Mucosa of gallbladder (tissue), 1 donor: ENCODE measurements at places on chromosomes 2 and 18. TPM values are rescaled to one million over a fixed set of nuclear protein-coding genes. Genes with fewer than 3 reads are reported as not detected.

- DNase-seq: no peak
Observed at GRCh38 chr2:37798315-37799005, 126.6 kb upstream of the RMDN2 start.

DNA sequence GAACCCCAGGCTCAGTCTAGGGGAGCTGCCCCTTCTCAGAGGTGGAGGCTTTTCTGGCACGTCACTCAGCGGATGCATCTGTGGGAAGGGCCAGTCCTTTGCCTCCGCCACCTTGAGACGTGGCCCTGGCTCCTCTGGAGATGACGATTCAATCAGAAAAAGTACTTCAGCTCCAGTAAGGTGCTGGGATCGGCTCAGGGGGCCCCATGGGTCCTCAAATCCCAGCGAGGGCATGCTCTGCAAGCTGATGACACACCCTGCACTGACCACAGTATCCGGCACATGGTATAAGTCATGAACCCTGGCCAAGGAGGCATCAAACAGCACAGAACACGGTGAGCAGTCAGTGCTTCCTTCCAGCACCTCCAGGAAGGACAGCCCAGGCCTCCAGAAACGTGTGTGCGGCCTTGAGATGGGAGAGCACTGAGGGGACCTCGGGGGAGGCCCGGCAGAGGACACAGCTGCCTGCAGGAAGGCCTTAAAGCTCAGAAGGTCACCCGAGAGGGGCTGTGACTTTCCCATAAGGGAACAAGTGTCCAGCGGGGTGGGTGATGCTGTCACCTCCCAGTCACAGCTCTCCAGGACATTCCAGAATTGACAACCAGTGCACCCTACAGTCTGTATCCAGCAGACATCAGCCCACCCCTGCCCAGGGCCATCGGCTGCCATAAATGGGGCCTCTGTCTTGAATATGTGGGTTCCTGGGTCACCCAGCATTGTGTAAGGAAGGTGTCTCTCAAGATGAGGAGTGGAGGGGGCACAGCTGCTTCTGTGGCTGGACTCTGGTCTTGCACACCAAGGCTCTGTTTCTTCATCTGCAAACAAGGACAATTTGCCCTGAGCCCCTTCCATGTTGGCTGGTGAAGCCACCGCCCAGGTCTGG is 205.8 kb downstream of the NDUFA10 start:
- DNase-seq: peak; percentile 8

GRCh38 chr2:200350850-200351285 is 44.4 kb downstream of the SPATS2L start:
- DNase-seq: no peak

DNA sequence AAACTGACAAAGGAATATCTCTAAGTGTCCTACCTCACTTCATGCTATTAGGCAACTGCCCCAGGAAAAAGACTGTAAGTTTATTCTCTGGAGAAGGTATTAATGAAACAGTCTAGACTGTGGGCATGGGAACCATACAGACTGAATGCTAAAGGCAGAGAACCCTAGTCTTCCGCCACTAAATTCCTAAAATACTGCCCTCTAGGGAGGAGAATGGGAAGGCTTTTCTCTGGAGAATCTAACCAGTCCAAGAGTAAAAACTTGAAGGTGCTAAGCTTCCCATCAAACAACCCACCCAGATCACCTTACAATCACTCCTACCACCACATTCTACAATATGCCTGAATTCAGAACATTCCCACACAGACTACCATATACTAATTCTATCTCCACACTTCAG is 3.4 kb downstream of the SRBD1 start:
- no peak for DNase-seq

GRCh38 chr18:69158944-69159343 is 241.7 kb upstream of the DOK6 start:
- no peak for DNase-seq

DNA sequence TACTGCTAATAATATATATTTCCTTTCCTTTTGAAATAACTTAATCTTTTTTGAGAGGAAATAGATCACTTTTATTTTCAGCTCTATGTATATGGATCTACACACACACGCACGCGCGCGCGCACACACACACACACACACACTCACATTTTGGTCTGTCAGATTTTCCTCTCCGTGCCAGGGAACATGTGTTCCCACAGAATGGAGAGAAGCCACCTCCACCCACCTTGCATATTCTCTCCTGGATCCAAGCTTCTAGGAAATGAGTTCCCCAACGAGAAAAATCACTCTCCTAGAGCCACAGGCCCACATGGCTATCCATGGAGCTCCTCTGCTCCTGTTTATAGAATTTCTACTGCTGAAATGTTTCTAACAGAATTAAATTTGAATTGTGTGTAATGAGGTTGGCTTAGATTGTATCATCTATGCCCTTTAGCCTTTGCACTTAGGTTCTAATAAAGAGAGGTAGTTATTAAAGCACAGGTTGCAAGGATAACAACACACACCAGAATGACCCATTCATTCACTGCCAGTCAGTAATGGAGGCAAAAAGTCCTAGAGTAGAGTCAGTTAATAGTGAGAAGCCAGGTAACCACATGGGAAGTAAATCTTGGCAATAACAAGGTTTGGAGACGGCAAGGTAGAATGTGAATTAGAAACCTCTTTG is 19.7 kb downstream of the IFIH1 start:
- no peak for DNase-seq

DNA sequence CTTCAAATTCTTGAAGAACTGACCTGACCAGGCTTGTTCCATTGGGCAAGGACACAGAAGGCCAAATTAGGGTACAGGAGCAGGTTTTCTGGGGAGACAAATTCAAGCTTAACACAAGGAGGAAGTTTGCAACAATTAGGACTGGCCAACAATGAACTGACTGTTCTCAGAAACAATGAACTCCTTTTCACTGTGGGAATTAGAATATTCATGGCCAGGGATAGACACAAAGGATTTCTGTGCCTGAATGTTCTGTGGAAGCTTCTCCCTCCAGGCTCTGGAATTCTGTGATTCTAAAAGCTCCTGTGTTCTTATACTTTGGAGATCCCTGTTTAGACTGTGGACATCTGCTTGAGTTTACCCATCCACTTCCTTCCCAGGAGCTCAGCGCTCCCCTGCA is 15.2 kb downstream of the SMYD1 start:
- no peak for DNase-seq

DNA sequence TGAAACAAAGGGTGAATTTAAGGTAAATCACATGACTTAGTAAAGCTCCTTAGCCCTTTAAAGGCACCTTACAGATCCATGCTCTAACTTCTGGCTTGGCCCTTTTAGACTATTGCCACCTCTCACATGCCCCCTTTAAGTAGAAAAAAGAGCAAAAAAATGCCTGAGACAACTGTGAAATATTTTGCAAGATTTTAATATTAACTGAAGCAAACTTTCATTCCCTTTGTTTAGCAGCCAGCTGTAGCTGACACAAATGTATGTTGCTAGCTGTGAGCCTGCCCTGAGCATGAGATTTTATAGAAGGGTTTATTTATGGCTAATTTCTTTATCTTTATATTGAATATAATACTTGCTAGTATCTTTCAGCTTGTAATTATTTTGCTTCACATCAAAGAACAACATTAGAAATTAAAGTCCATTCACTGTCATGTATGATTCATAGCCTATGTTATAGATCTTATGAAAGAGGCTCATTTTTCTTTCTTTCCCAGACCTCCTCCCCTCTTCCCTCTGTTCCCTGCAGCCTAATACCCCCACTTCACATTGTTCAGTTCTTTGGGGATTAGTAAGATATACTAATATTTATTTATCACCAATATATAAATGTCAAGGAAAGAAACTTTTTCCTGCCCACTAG is 637.2 kb upstream of the ZEB2 start:
- no peak for DNase-seq

GRCh38 chr18:75783566-75784281 is 356.2 kb upstream of the SMIM21 start:
- no peak for DNase-seq

DNA sequence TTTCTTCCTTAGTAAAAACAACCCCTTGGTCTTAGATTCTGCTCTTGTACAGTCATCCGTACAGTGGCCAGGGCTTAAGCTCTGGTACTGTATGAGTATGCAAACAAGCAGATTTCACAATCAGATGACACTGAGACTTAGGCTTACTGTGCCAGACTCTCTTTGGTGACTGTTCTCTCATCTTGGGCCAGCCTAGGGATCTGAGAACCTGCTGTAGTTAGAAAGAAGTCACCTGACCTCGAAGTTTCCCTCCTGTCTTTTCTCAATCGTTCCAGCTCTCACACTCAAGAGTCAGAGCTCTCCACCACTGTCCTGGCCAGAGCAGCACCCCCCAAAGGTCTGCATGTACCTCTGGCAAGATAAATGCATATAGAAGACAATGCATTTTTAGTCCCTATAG is 63.2 kb downstream of the ZEB2 start:
- DNase-seq: no peak

DNA sequence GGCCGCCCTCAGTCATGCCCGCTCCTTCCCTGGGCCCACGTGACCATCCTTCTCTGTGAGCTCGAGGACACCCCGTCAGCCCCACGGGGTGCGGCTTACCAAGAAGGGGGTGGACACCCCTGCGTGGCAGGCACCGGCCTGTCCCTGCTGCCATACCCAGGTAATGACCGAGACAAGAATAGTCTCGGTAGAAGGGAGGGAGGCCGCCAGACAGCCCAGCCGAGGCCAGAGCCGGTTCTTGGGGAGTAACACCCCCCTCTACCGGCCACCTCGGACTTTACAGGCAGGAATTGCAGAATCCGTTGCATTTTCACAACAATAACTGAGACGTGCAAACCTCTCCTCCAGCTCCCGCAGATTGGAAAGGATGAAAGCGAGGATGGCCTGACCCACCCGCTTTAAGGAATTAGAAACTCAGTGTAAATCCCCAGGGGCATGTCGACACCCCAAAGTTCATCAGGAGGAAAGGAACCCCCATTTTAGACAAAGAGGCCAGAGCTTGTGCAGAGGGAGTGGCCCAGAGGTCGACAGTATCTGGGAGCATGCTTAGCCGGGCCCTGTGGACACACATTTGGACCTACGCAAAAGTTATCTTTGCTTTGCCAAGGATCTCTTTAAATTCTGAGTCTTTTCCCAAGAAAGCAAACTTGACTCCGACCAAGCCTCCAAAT is 60.1 kb upstream of the GLI2 start:
- peak; percentile 79 for DNase-seq

DNA sequence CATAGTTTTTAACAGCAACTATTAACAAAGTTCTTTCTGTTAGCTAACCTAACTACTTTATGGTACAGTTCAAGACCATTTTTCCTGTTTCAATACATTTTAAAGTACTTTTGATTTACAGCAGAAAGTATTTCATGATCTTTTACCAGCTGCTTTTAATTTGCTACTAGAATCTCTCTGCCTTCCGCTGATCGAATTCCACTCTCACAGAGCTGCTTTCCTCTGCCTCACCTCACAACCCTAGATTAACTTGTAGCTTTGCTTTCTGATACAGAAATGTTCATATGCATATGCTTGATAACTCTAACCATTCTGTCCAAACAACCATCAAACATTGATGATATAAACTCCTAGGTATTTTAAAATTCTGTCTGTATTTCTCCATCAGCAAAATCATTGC is 463.2 kb upstream of the ZEB2 start:
- no peak for DNase-seq

DNA sequence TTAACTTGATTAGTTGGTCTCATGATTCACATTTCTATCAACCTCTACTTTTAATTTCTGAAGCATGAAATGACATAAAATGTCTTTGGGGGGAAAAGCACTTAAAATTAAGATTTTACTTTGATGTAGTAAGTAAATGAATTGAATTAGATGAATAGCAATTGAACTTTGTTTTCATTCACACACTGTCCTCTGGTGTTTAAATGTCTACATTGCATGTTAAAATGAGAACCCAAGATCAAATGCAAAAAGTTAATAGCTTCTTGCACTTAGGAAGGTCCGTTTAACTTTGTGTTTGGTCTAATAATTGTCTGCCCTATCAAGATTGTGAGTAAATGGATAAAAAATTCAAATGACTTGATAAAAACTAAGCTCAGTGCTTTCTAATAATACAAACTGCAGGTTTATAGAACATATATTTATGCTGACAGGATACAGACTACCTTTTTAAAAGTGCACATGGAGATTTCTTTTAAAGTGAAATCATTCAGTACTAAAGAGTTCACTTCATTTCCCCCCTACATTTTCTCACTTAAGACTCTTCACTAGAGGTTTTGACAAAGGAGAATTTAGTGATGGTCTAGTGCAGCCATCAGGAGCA is 156.2 kb upstream of the NABP1 start:
- DNase-seq: no peak

DNA sequence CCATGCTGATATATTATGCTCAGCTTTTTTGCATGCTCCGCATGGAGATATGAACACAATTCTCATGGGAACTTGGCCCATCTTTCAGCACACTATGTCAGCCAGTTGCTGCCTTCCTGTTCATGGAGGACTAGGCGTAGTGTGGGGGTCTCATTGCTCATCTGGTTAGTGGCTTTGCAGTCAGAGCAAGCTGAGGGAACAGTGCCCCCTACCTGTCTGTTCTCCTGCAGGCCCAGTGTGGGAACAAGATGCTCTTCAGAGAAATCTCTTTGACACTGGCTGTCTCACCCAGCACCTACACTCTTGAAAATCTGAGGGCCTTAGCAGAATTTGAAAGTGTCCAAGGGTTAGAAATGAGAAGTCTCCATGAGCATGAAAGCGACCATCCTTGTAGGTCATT is 47.1 kb downstream of the SPTBN1 start:
- DNase-seq: no peak

GRCh38 chr2:238811759-238812158 is 36.1 kb upstream of the TWIST2 start:
- DNase-seq: no peak

- no peak for DNase-seq
Observed at GRCh38 chr2:29260142-29260772, 145.0 kb downstream of the CLIP4 start.

GRCh38 chr2:234967201-234967869 is 15.5 kb downstream of the SH3BP4 start:
- DNase-seq: no peak

- DNase-seq: no peak
Observed at GRCh38 chr18:39627936-39628335, 2062.3 kb upstream of the CELF4 start.

GRCh38 chr2:121321476-121321875 is 36.5 kb upstream of the TFCP2L1 start:
- DNase-seq: no peak

DNA sequence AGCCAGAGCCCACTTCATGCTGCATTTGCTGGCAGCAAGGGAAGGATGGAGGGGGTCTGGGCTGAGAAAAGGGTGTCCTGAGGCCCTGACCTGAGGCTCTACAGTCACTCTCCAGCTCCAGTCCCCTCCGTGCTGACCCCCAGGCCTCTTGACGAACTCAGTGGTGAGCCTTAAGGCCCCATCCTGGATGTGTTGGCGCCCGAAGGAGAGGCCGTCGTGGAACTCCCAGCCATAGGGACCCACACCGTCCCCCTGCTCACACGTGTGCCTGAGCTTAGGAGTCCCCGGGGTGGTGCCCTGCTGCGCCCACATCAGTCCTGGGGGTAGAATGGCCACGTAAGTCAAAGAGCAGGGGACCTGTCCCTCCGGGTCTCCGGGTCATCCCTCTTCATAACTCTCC is 776 bp downstream of the MOGS start:
- DNase-seq: no peak

The DSG3 gene
- total RNA-seq: 0.06 TPM

The SLC19A3 gene
- total RNA-seq: 87.4 TPM

The TGFBRAP1 gene
- total RNA-seq: 19.1 TPM

The GREB1L gene
- 0.40 TPM for total RNA-seq

The FAM124B gene
- 1.2 TPM for total RNA-seq

The DTYMK gene
- 26.2 TPM for total RNA-seq

The UPP2 gene
- not detected for total RNA-seq

The FAM161A gene
- total RNA-seq: 3.8 TPM

The LHCGR gene
- total RNA-seq: 0.32 TPM

The ITPRIPL1 gene
- total RNA-seq: 1.5 TPM

The PRKAG3 gene
- total RNA-seq: not detected

The C2orf81 gene
- total RNA-seq: 12.9 TPM

The RPL31 gene
- 966 TPM for total RNA-seq
